ENCODE measurements at places on chromosomes 5 and 9.

- DNase-seq = no peak
Measured at GRCh38 chr5:59620535-59621212, 272.9 kb downstream of the PDE4D start.

GRCh38 chr5:127957183-127957582, 126.4 kb upstream of the SLC12A2 start:
- DNase-seq = peak; percentile 77

- no peak for DNase-seq
Measured at GRCh38 chr5:155181542-155181941, 168.0 kb downstream of the KIF4B start.

DNA sequence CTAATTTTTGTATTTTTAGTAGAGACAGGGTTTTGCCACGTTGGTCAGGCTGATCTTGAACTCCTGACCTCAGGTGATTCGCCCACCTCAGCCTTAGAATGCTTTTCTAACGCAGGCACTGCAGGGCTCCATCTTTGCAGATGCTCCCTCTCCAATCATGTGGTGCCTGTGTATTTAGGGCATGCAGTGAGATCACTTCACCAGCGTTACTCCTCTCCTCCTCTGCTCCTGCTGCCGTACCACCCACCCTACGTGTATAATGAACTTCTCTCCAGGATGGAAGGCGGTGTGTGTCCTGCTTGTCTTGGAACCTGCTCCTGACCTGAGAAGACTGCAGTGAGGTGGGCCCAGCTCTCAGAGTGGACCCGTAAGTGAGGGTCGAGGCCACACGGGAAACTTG, 13.6 kb upstream of the CFAP157 start:
- DNase-seq = no peak

DNA sequence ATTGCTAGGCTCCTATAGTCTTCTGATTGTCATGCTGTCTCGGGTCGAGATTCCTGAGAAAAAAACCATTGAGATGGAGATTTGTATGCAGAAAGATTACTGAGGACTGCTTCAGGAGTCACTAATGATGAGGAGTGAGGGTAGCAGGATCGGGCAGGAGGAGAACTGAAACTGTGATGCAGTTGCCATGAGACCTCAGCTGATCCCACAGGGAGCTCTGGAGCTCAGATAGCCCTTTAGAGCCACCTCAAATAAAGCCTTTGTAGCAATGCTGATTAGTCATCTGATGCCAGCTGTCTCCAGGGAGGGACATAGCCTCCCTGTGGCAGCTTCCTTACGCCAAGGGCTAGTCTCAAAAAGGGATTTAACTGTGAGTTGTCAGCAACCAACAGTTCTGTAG, 256.9 kb downstream of the DMAC1 start:
- no peak for DNase-seq

DNA sequence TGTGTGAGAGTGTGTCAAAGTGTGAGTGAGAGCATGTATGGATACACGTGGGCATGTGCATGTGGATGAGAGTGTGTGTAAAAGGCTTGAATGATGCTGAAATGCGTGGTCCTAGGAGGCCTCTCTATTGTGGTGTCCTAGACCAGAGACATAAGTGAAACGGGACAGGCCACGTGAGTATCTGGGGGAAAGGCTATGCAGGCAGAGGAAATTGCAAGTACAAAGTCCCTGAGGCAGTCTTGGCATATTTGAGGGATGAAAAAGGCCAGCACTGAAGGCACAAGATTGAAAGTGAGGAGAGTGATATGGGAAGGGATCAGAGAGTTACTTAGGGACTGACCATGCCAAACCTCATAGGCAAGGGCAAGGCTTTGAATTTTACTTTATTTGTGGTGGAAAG, 67.2 kb upstream of the CCDC152 start:
- no peak for DNase-seq

DNA sequence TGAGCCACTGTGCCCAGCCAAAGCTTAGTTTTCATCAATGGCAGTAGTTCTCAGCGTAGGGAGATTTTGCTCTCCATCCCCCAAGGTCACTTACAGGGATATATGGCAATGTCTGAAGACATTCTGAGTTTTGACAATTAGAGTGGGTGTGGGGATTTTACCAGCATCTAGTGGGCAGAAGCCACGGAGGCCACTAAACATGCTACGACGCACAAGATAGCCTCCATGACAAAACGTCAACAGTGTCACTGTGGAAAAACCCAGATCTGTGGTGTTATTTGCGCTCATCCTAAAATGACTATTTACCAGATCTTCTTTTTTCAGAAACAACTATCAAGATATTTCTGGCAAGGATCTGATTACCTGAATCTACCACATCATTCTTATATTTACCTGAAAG, 68.2 kb downstream of the CDC14B start:
- DNase-seq = no peak

DNA sequence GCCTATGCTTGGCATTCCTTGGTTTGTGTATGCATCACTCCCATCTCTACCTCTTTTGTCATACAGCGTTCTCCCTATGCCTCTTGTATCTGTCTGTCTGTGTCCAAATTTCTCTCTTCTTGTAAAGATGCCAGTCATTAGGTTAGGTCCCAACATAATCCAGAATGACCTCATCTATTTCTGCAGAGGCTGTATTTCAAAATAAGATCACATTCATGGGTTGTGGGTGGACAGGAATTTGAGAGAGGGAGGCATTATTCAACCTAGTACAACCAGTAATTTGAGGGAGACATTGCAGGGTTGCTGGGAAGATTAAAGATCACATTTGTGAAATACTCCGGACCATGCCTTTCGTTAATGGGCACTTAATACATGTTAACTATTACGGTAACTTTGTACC, 155.0 kb downstream of the MAN2A1 start:
- peak; percentile 80 for DNase-seq

GRCh38 chr9:2802494-2802921, 41.4 kb downstream of the PUM3 start:
- DNase-seq = peak; percentile 33

DNA sequence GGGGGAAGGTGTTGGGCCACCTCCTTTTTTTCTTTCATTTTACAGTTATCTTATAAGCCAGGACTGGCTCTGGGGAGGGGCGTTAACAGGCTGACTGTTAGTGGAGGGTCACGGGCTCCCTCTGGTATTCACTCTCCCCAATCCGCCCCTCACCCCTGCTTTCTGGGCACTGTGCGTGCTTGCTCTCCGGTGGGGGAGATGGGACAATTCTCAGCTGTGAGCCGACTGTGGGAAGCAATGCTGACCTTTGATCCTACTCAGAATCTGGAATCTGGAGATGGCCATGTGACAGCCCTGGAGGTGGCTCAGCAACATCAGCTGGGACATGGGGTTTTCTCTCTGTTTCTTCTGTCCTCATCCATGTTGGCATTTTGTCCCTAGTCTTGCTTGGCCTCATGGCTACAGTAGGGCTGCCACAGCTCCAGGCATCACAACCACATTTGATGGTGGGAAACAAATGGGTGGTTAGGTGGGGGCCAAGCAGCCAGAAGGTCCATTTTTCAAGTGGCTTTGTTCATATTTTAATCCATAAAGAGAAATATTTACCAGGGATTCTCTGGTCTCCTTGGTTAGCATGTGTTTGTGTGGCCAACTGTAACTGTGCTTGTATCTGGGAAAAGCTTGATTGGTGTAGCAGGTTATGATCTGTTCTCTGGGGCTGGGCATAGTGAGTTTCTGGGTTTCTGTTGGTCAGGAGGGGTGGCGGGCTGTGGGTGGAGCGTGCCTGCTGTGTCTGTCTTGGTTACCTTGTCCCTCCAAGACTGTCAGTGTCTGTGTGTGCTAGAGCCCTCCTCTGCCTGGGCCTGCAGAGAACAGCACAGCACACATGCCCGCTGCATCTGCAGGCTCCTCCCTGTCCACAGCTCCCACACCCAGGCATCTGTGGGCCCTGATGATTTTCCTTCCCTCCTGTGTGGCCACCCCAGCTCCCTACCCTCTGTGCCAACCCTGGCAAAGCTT, 12.4 kb downstream of the WNK2 start:
- no peak for DNase-seq

DNA sequence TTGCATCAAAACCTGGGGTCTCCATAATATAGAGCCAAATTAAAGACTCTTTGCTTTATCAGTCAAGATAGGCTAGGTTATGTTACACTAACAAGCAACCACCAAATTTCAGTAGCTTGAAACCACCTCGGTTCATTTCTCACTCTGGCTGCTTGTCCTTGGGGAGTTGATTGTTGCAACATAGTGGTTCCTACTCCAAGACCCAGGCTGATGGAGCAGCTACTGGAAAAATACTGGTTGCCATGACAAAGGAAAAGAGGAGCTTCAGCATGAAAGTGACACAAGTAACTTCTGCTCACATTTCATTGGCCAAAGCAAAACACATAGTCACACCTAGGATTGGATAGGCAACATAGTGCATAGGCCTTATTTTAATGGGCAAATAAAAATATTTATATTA, 18.5 kb upstream of the RCL1 start:
- peak; percentile 94 for DNase-seq

- DNase-seq = no peak
Measured at GRCh38 chr5:139964266-139964993, 78.7 kb downstream of the NRG2 start.

- no peak for DNase-seq
Measured at GRCh38 chr5:174315471-174315870, 270.0 kb downstream of the NSG2 start.

DNA sequence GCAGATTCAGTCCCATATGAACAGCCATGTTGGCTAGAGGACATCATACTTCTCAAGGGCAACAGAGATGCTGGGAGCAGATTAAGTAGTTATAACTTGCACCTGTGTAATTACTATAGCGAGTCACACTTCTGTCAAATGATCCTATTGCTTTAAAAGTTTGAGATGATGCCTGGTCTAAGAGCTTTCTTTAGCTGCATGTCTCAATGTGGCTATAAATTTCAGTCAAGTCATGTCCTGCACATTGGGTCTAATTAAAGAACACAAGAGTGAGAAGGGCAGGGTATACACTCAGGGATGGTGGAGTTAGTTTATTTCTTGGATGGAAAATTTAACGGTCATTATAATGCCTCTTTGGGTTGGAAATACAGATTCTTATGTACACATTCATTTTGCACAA, 557.3 kb downstream of the RAB3C start:
- no peak for DNase-seq

- no peak for DNase-seq
Measured at GRCh38 chr5:132505641-132506040, 15.1 kb upstream of the IRF1 start.
